Activated naive CD8-positive, alpha-beta T cell treated with anti-CD3 and anti-CD28 coated beads for 36 hours (primary cell): ENCODE measurements at places on chromosomes 16 and 17.

GRCh38 chr16:67730326-67730725, 11.2 kb upstream of the GFOD2 start:
- no peak for DNase-seq

DNA sequence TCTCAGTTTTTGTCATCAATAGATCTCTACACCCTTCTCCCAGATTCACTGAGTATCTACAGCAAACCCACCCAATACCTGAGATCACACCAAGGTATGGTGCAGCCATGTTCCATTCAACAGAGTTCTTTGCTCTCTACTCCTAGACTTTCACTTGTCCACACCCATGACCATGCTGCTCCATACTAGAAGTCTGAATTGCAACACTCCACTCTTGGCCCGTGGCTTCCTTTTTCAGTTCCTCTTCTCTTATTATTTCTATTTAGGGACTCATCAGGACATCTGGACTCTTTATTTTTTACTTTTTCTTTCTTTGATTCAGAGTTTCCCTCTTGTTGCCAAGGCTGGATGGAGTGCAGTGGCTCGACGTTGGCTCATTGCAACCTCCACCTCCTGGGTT, 37.1 kb downstream of the YWHAE start:
- no peak for DNase-seq

DNA sequence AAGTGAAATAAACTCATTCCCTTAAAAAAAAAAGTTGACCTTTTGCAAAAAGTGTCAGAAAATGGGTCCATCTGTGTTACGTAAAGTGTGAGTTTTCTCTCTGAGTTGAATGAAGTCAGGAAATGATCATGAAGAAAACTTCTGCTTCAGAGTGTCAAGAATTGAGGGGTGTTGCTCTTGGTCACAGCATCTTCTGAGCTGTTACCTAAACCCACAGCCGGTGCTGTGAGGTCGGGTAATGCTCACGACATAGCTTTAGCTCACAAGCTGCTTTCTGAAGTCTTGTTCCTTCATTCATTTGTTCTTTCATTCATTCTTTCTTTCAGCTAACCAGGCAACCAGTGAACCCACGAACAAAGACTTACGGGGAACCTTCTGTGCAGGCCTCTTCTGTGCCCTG, 372.1 kb downstream of the CPPED1 start:
- no peak for DNase-seq

GRCh38 chr16:85077039-85077438, 35.2 kb downstream of the CIBAR2 start:
- no peak for DNase-seq

DNA sequence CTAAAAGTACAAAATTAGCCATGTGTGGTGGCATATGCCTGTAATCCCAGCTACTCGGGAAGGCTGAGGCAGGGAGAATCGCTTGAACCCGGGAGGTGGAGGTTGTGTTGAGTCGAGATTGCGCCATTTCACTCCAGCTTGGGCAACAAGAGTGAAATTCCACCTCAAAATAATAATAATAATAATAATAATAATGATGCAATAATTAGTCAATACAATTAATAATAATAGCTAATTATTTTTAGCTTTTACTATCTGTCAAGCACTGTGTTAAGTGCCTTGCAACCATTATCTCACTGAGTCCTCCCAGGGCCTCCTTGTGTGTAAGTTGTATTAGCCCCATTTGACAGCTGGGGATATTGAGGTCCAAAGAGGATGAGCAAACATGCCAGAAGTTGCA, 14.3 kb upstream of the HS3ST3A1 start:
- no peak for DNase-seq

- no peak for DNase-seq
These were observed 16.1 kb upstream of the GNA13 start for GRCh38 chr17:65072660-65073071.

DNA sequence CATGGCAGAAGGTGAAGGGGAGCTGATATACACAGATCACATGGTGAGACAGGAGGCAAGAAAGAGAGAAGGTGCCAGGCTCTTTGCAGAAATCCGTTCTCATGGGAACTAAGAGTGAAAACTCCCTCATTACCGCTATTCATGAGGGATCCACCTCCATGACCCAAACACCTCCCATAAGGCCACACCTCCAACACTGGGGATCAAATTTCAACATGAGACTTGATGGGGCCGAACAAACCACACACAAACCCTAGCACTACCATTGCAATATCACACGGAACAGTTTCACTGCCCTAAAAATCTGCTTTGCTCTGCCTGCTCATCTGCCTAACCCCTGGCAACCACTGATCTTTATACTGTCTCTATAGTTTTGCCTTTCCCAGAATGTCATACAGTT, 34.8 kb downstream of the C17orf67 start:
- no peak for DNase-seq

DNA sequence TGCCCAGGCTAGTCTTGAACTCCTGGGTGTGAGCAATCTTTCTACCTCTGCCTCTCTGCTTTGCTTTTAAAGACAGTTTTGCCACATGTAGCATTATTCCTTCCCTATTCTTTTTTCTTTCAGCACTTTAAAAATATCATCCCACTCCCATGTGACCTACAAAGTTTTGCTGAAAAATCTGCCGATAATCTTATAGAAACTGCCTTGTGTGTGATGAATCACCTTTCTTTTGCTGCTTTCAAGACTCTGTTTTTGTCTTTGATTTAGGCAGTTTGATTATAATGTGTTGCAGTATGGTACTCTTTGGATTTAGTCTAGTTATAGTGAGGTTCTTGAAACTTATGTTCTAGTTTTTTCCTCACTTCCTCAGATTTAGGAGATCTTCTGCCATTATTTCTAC, 142.0 kb upstream of the KIF2B start:
- no peak for DNase-seq
